ENCODE measurements at places on chromosomes 16 and 17.

DNA sequence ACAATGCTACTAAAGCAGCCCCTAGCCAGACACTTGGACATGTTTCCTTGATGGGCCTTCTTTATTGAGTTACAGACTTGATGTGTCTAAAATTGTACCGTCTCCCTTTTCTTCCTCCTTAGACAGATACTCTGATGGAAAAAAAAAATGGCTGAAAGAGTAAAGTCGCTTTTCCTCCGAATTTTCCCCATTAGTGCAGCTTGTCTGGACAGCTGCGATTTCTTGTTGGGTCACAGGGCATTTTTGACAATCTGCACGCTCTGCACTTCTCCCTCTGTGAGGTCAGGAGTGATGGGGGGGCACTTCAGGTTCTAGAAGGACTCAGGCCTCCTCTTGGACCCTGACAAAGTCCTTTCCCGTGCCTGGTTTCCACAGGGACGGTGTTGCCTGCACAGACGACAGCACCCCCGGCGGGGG lies 968 bp upstream of the PRKAR1A start:
- DNase-seq, result no peak

GRCh38 chr17:59160157-59161025 lies 4.8 kb downstream of the PRR11 start:
- no peak for DNase-seq

GRCh38 chr17:6241996-6242395 lies 171.8 kb downstream of the WSCD1 start:
- no peak for DNase-seq

DNA sequence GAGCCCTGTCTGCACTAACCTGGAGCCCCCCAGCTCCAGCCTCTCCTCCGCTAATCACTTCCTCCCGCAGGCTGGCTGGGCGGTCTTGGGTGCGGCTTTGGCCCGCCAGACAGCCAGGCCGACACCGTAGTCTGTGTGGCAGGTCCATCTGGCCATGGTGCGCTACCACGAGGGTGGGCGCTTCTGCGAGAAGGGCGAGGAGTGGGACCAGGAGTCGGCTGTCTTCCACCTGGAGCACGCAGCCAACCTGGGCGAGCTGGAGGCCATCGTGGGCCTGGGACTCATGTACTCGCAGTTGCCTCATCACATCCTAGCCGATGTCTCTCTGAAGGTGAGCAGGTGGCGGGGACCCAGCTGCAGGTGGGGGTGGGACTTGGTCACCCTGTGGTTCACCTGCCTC lies 30.7 kb upstream of the POLR3E start:
- DNase-seq, result no peak

- DNase-seq, result no peak
Observed at GRCh38 chr17:13321951-13322701, 279.6 kb downstream of the HS3ST3A1 start.

- DNase-seq, result no peak
Observed at GRCh38 chr17:49443862-49444261, 29.2 kb upstream of the PHB1 start.

- no peak for DNase-seq
Observed at GRCh38 chr17:79949656-79950209, 85.9 kb downstream of the TBC1D16 start.

DNA sequence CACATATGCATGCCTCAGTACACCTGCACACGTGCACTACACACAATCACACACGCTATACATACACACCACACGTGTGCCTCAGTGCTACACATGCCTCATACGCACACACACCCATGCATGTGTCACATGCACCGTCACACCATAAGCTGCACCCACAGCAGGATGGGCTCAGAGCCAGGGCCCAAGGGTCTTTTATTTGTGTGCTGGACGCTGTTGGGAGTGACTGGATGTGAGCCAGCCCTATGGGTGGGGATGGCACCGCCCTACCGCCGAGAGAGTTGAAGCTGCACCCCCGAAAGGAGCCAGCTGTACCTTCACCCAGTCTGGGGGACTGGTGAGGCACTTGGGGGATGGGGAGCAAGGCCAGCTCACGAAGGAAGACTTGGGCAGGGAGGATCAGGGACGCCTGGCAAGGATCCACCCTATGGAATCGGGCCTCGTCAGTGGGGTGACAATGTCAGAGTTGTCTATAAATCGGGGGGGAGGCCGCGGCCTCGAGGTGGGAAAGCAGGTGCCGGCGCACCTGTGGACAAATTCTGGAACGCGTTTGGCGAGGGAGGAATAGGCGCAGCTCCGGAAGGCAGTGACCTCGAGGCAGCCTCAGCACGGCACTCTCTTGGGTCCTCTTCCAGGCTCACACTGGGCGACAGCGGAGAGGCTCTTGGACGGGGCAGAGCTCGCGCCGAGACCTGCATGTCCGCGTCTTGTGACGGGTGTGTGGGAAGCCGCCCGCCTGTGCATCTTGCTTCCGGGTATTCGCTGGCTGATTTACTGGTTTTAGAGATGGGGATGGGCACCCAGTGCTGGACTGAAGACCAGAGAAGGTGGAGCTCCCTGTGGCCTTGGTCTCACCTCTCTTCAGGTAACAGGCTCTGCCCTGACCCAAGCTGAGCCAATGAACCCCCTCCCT lies 7.3 kb downstream of the RGS11 start:
- DNase-seq, result no peak

- no peak for DNase-seq
Observed at GRCh38 chr17:4144422-4144747, 1.4 kb downstream of the CYB5D2 start.

DNA sequence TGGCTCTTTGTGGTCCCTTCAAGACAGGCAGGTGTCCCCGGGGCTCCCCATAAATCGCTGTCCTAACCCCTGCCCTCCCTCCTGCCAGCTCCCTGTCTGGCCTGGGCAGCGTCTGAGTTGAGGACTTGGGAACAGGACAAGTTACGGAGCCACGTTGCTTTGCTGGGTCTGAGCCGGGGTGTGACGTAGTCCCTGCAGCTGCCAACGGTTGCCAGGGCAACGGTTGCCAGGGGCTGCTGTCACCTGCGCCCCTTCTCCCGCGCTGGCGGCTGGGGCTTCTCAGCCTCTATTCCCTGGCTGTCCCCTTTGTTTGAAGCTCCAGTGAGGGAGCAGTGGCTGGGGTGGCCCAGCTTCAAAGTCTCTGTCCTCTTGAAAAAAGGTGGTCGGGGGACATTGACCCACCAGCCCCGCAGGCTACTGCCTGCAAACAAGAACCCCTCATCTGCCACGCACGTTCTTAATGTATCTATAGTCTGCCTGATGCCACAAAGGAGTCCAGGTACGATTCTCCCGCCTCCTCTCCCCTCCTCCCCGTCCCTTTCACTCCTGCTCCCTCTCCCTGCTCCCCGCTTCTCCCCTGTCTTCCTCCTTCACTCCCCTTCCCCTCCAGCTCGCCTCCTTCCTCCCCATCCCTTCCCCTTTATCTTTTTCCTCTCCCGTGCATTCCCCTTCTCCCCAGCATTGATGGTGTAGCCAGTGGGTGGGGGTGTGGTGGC lies 10.9 kb downstream of the ADGRG1 start:
- no peak for DNase-seq

GRCh38 chr17:74690409-74690825 lies 22.3 kb downstream of the CD300LF start:
- no peak for DNase-seq

GRCh38 chr17:74865504-74866197 lies 6.0 kb upstream of the GRIN2C start:
- no peak for DNase-seq

GRCh38 chr17:7060165-7060891 lies 16.4 kb upstream of the SLC16A11 start:
- peak; percentile 75 for DNase-seq

- no peak for DNase-seq
Observed at GRCh38 chr16:16996827-16997226, 473.9 kb downstream of the XYLT1 start.

- DNase-seq, result no peak
Observed at GRCh38 chr17:68792042-68792685, 163.0 kb downstream of the ABCA8 start.

Measured in stimulated activated CD4-positive, alpha-beta T cell treated with anti-CD3 and anti-CD28 coated beads, Interleukin-1b, Interleukin-23, amount 100 ng/mL, for 48 hours (primary cell).